ENCODE measurements at places on chromosomes 2 and 18.

DNA sequence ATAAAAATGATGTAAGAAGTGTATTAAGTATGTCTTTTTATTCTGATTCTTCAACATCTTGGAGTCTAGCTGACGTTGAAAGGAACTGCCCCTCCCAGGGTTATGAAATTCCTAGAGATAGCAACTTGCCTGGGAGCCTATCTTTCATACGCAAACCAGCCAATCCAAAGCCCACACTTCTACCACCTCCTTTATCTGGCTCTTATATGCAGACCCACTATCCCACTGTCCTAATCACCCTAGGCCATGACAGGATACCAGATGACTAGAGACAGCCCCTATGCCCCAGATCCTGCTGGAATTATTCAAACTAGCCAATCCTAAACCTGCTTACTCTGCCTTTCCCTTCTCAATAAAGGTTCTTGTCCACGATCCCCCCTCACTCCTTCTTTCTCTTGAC, 11.8 kb upstream of the CDC42EP3 start:
- DNase-seq = no peak

DNA sequence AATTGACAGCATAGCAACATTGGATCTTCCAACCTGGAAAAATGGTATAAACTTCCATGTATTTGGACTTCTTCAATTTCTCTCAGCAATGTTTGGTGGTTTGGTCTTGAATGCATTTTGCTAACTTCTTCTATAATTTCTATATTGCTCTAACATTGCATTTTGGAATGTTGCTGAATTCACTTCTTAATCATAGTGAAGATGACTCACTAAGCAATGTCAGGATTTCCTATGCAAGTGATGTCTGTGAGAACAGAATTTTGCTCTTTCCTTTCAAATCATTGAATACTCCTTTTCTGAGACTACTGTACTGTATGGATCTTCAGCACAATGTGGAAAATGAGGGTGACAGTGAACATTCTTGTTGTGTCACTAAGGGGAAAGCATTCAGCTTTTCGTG, 28.9 kb upstream of the CDH19 start:
- no peak for DNase-seq

GRCh38 chr18:14949800-14950664, 202.1 kb downstream of the ANKRD30B start:
- peak; percentile 7 for DNase-seq

GRCh38 chr2:238967031-238967977, 119.4 kb downstream of the TWIST2 start:
- no peak for DNase-seq

DNA sequence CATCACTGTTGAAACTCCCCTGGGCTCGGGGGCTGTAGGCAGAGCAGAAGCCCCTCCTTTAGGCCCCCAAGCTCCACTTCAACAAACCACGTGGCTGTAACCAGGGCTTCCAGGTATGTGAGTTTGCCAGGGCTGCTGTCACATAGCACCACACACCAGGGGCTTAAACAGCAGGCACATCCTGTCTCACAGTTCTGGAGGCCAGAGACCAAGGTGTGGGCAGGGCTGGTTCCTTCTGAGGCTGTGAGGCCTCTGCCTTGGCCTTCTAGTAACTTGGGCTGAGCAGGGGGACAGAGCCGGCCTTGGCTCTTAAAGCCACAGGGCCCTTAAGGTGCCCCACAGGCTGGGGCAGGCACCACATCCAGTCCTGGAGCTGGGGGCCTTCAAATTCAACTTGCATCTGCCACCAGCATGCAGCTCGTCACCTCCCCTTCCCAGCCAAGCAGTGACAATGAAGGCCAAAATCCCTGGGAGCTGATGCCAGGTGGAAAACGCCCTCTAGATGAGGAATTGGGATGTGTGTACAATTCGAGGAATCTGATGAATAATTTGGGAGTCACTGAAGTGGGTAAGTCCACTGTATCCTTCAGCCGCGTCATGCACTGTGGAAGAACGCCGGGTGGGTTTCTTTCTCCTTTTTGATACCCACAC, 104.2 kb upstream of the ODC1 start:
- DNase-seq = no peak

DNA sequence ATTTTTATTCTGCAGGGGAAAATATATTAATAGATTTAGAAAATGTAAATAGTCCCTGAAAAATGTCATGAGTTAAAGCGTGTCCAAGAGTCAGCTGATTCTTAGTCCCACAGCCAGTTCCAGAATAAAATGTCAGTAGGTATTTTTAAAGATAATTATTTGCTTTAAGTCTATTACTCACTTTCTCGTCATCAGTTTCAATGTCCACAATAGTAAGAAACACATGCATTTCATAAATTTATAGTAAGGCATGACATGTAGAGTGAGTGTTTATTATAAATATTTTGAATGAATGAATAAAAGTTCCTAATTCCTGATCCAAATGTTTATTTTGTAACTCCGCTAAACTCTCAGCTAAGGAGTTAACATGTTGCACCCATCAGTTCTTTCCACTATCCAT, 1044.0 kb upstream of the PIK3C3 start:
- no peak for DNase-seq

DNA sequence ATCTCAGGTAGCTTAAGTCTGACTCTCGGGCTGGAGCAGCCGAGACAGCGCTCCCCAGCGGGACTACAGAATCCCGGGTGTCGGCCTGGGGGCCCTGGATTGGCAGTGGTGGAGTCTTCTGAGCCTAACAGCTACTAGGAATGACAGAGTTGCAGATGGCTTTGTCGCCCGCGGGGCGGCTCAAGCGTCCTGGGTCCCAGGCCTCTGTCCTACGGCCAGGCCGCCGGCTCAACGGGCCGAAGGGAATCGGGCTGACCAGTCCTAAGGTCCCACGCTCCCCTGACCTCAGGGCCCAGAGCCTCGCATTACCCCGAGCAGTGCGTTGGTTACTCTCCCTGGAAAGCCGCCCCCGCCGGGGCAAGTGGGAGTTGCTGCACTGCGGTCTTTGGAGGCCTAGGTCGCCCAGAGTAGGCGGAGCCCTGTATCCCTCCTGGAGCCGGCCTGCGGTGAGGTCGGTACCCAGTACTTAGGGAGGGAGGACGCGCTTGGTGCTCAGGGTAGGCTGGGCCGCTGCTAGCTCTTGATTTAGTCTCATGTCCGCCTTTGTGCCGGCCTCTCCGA, 8.8 kb downstream of the SIX2 start:
- DNase-seq = no peak

DNA sequence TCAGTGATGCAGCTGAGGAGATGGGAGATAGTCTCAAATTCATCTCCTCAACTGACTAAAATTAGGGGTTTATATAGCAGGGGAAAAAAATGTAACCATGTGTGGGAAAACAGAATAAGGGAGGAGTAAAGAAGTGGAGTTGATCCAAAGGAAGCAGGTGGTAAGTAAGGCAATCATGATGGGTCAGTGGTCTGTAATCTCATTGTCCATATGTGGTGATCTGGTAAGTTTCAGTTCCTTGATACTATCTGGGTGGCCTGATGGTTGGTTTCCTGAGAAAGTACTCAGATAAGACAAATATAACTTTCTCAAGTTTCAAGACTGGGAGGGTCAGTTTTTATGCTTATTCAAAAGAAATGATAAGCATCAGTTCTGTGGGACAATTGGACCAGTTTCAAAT, 312.3 kb upstream of the KCNJ3 start:
- DNase-seq = no peak

GRCh38 chr2:7024261-7024660, 107.0 kb downstream of the RNF144A start:
- no peak for DNase-seq

DNA sequence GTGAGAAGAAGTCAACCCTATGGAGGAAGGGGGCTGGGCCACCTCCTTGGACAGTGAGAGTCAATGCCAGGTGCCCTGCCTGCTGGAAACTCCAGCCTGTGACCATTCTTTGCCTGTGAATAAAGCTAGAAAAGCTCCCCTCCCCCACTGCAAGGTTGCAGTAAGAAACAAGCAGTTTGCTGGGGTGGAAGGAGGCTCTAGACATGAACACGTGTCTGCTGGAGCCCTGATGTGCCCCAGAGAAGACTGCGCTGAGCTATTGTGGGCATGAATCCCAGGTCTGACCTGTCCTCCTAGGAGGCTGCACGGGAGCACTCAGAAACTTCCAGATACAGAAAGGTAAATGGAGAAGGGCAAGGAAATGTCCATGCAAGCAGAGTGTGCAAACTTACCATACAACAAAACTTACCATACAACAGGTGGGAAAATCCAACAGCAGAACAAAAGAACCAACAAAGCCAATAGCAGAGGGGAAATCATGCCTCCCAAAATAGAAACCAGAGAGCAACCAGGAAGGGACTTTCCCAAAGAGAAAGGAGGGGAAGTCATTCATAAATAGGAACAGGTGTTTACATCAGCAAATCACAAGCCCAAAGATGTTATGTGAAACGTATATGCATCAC, 278.7 kb downstream of the BCL2 start:
- no peak for DNase-seq

- DNase-seq = no peak
Measured at GRCh38 chr2:235541838-235542549, 48.2 kb downstream of the AGAP1 start.

DNA sequence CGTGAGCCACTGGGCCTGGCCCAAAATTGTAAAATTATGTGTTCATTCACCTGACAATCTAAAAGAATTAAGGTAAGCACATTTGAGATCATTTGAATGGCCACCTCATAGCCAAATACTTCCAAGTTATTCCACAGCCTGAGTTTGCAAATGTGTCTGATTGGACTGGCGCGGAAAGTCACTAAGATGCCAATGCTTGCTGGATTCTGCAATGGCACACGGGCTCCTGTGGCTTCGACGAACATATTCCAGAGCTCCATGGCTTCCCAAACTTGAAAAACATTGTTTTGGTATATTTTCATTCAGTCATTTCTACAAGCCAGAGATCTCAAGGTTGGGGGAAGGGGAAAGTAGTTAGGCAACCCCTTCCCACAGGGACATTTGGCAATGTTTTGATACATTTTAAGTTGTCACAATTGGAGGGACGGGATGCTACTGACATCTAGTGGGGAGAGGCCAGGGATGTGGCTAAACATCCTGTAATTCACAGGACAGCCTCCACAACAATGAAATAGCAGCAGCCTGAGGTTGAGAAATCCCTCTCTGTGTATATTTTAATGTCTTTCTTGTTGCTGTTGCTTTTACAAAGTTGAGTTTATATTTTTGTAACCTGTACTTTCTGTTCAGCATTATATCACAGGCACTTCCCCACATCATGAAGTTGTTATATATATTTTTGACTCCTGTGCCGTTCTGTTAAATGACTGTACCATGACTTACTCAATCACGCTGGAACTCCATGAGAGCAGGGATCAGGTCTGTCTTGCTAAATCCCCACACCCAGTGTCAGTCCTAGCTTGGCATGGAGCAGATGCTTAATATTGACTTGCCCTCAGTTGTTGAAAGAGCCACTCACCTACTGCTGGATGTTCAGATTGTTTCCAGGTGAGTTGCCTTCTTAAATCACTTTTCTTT, 56.9 kb downstream of the COL4A4 start:
- peak; percentile 26 for DNase-seq

Measured in left renal pelvis (tissue), 4 donors.